Fibroblast of lung (primary cell): ENCODE measurements at places on chromosomes 1 and 21.

- no peak for DNase-seq
These were observed 21.4 kb downstream of the UTS2 start for GRCh38 chr1:7831458-7831857.

DNA sequence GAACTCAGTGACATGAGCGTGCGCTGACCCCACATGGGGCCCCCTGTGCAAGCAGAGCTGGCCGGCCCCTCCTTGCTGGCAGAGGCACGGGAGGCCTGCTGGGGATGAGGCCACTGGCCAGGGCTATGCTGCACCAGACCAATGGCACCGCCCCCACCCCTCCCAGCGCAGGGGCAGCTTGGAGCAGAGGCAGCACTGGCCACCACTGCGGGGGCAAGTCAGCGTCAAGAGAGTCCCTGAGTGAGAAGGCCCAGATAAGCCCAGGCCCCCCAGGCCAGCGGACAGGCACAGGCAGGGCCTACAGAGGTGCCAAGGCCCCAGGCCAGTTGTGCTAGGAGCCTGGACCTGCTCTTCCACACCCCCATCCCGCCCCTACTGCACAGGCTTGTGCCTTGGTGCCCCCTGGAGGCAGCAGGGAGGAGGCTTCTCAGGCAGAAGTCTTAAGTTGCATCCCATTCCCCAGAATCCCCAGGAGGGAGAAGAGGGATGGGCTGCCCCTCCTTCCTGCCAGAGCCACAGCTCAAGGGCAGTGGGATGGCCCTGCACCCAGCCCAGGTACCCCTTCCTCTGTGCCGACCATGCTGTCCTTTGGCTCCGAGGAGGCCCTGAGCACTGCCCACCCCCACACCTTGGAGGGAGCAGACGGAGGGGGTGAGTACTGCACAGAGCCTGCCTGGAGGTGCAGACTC lies 35.8 kb downstream of the EPHX1 start:
- DNase-seq: peak; percentile 88

GRCh38 chr1:44327679-44328491 lies 27.2 kb downstream of the ERI3 start:
- DNase-seq: peak; percentile 99

DNA sequence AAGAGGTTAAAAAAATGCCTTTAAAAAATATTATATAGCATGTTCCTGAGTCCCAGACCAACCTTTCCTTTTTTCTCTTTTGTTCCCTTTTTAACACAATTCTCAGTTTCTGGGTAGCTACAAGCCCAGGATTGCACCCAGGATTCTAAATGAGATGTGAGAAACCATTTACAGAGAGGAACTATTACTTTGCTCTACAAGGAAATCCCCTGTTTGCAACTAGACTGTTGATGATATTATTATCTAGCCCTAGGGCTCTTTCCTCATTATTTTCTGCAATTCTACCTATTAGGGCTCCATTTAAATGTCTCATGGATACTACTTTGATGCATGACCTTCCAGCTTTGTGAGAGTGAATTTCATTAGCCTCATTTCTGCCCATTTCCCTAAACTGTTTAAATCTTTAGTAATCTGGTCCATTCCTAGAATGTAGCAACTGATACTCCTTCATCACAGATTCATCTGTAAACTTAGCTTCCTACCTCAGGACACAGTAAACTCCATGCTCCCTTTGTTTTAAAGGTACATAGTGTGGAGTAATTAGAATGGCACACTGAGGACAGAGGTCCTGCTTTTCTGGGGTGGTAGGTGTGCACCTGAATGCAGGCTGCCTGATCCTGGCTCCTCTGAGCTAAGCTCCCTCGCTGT lies 7.1 kb upstream of the KIF14 start:
- no peak for DNase-seq

- DNase-seq: no peak
These were observed 29.6 kb downstream of the RUNX3 start for GRCh38 chr1:24900486-24900849.

- no peak for DNase-seq
These were observed 108.1 kb upstream of the CSF3R start for GRCh38 chr1:36590771-36591170.
